Cardiac septum (tissue), 1 donor: ENCODE measurements at places on chromosomes 2 and 18. TPM values are rescaled to one million over a fixed set of nuclear protein-coding genes. Genes with fewer than 3 reads are reported as not detected.
A peak's percentile ranks its signal among the peaks of the same experiment; 100 is the strongest.

DNA sequence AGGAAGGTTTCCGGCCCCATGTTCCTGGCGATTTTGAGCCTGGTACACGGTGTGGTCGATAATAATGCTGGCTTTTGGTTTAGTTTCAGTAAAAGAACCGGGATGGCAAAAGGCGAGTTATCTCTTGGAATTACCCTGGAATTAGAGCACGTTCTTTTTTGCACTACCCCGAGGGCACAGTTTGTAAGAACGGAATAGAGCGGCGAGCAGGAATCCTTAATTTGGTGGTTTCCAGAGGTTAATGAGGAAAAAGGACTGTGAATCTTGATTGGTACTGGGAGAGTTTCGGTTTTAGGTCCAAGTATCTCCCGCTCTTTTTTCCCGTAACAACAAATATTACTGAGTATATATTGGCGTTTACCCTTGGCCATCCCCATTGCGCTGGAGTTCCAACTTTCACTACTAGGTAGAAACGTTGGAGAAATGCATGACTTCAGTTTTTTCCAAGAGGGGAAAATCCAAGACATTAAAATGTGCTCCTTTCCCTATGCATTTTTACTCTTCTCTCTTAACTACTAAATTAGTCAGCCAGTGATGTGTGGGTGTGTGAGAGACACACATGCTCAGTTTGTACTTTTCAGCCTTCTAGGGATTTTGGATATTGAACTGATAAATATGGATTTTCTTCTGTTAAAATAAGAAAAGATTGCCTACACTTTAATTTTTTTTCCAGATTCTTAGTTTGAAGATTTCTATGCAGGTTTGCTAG is 160.8 kb downstream of the AGPS start:
- DNase-seq, result no peak

GRCh38 chr18:26322890-26323653 is 96.8 kb downstream of the TAF4B start:
- no peak for DNase-seq

- DNase-seq, result no peak
Measured at GRCh38 chr2:10538224-10538894, 90.2 kb upstream of the ODC1 start.

DNA sequence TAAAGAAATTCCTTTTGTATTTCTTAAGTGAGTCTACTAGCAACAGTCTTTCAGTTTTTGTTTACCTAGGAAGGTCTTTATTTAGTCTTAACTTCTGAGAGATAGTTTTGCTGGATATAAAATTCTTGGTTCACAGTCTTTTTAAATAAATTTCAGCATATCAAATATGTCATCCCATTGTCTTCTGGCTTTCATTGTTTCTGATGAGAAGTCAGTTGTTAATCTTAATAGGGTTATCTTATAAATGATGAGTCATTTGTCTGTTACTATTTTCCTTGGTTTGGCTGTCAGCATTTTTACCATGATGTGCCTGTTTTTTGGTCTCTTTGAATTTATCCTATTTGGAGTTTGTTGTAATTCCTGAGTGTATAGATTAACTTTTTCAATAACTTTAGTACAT is 129.3 kb downstream of the FAM210A start:
- no peak for DNase-seq

DNA sequence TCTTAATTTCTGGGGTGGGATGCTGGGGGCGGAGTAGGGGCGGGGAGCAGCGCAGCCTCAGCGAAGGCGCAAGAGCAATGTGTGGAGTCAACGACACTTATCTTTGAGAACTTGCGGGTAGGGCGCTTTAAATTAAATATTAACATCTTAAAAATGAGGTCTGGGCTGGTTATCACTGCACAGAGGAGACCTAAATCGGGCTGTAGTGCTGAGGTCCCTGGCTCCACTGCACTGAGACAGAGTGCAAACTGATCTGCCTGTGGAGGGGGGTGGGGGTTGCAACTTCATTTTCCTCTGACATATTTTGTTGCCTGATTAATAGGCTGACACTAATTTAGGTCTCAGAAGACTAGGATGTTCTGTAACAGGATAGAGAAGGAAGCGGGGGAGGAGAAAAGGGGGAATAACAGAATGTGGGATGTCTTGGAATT is 253.0 kb upstream of the FANCL start:
- no peak for DNase-seq

GRCh38 chr2:238475566-238475965 is 48.8 kb downstream of the ASB1 start:
- DNase-seq, result no peak

DNA sequence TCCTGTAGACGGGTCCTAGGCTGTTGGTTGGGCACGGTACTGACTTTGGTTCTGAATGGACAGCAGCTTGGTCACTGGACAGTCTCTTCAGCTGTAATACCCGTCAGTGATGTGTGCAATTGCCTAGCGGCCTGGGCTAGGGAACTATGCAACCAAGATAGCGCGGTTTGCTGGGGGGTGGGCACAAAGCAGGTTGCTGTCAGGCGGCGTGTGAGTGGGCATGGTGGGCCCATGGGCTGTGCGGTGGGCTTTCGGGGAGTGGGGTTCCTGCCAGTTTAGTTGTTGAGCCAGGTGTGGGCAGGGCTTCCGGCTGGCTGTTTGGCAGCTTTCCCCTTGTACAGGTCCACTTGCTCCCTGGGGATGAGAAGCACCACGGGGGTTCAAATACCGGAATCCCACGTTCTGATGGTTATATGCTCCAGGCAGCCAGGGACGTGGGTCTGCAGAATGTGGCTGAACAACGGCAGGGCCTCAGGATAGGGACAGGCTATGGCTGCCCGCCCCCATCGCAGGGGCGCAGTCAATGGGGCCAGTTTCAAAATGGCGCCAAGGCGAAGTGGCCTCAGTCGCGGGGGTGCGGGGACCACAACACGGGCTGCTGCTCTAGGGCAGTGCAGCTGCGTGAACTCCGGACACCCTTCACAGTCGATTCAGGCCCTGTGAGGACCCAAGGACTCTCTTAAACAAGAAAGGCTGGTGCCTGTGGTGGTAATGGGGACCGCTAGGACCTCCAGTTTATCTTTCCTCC is 407.5 kb upstream of the FIGN start:
- no peak for DNase-seq

DNA sequence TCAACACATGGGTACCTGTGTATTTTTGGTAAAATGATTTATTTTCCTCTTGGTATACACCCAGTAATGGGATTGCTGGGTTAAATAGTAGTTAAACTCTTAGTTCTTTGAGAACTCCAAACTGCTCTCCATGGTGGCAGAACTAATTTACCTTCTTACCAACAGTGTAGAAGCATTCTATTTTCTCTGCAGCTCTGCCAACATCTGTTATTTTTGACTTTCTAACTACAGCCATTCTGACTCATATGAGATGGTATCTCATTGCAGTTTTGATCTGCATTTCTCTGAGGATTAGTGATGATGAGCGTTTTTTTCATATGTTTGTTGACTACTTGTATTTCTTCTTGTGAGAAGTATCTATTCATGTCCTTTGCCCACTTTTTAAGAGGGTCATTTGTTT is 180.6 kb downstream of the FSIP2 start:
- DNase-seq, result no peak

GRCh38 chr2:240412975-240413812 is 22.3 kb upstream of the GPC1 start:
- peak; percentile 71 for DNase-seq

DNA sequence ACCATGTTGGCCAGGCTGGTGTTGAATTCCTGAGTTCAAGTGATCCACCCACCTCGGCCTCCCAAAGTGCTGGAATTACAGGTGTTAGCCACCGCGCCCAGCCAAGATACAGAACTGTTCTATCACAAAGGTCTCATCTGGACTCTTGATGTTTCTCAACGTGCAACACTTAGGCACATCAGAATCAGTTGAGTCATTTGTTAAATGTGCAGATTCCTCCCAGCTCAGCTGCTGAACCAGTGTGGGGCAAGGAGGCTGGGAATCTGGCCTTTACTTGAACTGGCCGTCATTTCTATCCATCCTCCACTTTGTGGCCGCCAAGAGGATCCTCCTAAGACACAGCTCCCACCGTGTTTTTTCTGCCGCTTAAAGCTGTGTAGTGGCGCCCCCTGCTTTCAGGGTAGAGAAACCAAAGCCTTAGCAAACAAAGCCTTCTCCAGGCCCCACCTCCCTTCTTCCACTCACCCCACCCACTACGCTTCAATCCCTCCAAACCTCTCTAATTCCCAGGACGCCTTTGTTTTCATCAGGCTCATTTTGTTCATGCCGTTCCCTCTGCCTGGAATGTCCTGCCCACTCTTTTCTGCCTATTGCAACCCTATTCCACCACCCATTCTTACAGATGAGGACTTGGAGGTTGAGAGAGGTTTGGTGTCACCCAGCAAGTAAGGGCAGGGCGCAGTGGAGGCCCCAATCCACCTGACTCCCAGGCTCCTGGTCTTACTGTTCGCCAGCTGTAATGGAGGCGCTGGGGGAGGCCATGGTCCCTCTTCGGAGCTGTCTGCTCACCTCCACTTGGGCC is 776 bp upstream of the SPEG start:
- no peak for DNase-seq

DNA sequence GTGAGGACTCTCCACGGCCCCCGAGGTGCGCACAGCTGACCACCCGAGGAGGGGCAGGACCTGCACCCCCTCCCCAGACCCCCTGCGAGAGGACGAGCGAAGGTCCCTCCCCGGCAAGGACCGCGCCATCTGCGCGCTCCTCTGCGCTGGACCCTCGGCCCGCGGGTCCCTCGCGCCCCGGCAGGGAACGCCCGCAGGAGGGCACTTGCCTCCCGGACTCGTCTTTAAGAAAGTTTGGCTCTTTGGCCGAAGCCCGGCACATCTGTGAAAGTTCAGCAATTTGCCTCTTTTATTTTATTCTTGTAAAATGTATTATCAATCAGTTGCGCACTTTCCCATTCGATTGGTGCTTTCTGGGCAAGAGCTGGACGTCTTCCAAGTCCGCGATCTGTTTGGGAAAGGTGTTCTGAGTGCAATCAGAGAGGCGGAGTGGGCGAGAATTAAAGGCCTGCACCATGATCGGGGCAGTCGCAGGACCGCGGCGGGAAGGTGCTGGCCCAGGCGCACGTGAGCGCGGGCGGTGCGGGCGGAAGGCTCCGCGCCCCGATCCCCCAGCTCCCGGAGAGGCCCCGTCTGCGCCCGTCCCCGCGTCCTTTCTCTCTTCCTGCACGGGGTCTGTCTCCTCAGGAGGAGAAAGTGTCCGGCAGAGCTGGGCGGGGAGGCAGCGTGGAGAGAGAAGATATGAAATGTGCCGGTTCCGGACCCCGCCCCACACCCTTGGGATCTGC is 1.6 kb upstream of the ALKAL2 start:
- no peak for DNase-seq

GRCh38 chr18:4245456-4245855 is 209.7 kb downstream of the DLGAP1 start:
- no peak for DNase-seq

DNA sequence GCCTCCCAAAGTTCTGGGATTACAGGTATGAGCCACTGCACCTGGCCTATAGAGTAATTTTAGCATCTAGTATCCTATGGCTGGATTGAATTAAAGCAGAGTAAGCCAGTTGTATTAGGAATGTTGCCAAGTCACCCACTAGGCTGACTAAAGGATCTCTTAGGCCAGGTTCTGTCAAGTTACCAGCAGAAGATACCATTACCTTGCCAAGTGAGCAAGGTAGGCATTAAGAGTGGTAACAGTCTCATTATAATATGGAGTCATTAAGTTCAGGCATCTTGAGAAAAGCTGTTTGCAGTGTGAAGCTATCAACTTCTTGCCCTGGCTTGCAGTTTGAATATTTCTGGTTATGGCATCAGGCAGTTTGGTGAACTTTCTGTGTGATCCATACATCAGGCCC is 37.0 kb upstream of the MTCL1 start:
- no peak for DNase-seq

GRCh38 chr2:84459944-84460429 is 907 bp upstream of the SUCLG1 start:
- no peak for DNase-seq

DNA sequence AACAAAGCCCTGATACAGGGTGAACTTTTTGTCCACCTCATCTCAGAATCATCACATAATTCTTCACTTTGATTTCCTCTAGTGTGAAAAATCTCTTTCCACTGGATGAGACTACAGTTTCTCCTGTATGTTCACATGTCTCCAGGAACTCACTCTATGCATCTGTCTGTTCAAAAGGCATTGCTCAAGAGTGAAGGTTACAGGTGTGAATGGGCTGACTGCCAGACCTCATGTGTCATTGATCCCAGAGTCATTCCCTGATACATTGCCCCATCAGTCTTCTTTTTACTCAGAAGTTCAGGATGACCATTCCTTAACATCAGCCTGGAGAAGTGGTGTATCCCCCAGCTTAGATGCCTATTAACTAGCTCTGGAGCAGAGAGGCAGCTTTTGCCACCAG is 4.4 kb upstream of the DSC3 start:
- DNase-seq, result no peak

DNA sequence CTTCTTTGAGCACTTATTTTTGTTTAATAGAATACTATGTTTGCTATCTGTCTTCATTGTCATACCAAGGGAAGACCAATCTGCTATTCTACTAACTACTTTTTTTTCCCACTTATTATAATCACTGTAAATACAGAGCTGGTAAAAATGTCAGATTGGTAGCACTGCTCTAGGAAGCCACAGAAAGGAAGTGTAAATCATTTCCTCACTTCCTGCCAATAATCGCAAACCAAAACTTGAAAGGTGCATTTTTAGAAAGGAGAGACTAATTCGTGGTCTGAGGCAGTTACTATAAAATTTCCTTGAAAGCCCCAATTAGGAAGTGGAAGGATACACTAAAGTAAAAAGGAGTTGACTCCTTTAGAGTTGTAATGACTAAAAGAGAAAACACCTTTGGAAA is 13.9 kb upstream of the THSD7B start:
- no peak for DNase-seq

DNA sequence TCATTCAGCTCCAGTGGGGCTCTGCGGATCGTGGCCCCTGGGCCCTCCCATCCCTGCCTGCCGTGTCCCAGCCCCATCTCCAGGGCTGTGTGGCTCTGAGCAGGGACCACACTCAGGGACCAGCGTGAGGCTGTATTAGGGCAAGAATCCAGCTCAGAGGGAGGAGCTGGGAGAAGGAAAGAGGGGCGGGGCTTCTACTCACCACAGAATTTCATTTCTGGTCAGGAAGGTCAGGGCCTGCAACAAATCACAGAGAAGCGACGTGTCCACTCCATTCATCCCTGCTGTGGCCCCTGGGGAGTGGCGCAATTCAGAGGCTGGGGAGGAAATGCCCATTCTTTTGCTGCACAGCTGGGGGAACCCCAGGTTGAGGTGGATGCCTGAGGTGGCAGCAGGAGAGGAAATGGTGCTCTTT is 828 bp downstream of the CIB4 start:
- DNase-seq, result no peak

DNA sequence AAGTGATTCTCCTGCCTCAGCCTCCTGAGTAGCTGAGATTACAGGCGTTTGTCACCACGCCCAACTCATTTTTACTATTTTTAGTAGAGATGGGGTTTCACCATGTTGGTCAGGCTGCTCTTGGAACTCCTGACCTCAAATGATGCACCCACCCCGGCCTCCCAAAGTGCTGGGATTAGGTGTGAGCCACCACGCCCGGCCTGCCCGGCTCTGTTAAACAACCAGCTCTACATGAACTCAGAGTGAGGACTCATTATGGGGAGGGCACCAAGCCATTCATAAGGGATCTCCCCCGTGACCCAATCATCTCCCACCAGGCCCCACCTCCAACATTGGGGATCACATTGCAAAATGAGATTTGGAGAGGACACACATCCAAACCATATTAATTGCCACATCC is 8.8 kb downstream of the ATIC start:
- DNase-seq, result no peak

GRCh38 chr2:49687918-49688317 is 533.6 kb upstream of the FSHR start:
- no peak for DNase-seq

- DNase-seq, result no peak
Measured at GRCh38 chr2:61581716-61582115, 43.6 kb upstream of the XPO1 start.

GRCh38 chr2:7919510-7919909 is 762.3 kb upstream of the ID2 start:
- DNase-seq, result no peak

The HNMT gene
- 11.8 TPM for total RNA-seq

The PFN4 gene
- 1.0 TPM for total RNA-seq
